ENCODE measurements at places on chromosomes 6 and 20.

GRCh38 chr6:150651808-150652470 is 52.3 kb downstream of the PLEKHG1 start:
- no peak for DNase-seq

GRCh38 chr6:135180542-135181332 is at the start of gene MYB:
MYB (plus strand) TSS chr6:135181308; CDS start chr6:135181514, 206 bp downstream.
- DNase-seq = no peak

DNA sequence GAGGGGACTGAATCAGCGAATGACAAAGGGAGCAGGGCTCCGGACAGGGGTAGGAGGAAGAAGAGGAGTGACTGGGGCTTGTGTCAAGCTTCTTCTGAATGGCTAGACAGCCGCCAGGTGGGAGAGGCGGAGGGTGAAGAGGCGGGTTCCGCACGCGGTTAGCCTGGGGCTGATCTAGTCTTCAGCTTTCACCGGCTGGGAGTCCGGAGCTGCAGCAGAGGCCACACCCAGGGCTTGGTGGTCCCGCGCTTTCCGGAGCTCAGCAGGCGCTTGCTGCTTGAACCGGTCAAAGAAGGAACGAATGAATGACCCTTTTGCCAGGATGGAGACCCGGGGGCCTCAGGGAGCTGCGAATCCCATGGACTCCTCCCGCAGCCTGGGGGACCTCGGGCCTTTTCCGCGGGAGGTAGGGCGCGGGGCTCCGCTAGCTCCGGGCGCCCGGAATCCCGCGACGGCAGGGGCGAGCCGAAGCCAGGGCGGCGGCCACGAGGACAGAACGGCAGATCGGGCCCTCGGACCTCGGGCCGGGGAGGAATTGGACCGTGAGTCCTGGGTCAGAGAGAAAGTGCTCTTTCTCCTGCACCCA is at the start of gene C6orf141:
TSS of gene C6orf141 (plus strand) at position 177 of the 586 bp plus-strand sequence. CDS start at position 302, 125 bp downstream.
- DNase-seq = no peak

DNA sequence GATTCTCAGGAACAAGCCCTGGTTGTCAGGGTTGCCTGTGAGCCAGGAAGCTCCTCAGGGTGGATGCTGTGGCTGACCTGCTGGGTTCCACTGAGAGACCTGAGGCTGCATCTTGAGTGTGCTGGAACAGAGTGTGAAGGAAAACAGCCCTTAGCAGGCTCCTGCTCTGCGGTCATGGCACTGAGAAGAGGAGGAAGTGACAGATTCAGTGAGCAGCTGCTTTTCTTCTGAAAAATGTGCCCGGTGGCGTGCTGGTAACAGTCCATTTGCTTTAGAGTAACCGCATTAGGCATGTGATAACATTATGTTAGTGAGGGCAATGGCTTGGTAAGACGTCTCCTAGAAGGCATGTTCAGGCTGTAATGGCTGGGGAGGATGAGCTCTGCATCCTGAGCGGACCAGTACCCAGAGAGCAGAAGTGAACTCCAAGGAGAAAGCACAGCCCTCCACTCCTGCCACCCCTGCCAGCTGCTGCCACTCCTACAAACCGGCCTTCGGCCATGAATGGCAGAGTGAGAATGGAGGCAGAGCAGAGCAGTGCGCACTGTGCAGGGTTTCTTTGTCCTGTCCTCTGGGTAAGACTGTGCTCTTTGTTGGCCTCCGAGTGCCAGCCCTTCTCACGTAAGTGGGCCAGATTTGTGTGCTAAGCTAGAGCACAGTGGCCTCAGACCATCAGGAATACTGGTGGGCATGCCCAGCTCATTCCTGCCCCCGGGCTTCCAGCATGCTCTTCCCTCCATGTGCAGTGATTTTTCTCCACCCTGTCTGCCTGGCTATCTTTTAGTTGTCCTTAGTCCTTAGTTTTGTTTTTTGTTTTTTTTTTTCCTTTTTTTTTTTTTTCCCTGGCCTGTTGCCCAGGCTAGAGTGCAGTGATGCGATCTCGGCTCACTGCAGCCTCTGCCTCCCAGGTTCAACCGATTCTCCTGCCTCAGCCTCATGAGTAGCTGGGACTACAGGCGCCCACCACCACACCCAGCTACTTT is 98.1 kb upstream of the VSTM2L start:
- no peak for DNase-seq

- DNase-seq = no peak
These were observed 39.1 kb upstream of the ARHGAP18 start for GRCh38 chr6:129748901-129749748.

DNA sequence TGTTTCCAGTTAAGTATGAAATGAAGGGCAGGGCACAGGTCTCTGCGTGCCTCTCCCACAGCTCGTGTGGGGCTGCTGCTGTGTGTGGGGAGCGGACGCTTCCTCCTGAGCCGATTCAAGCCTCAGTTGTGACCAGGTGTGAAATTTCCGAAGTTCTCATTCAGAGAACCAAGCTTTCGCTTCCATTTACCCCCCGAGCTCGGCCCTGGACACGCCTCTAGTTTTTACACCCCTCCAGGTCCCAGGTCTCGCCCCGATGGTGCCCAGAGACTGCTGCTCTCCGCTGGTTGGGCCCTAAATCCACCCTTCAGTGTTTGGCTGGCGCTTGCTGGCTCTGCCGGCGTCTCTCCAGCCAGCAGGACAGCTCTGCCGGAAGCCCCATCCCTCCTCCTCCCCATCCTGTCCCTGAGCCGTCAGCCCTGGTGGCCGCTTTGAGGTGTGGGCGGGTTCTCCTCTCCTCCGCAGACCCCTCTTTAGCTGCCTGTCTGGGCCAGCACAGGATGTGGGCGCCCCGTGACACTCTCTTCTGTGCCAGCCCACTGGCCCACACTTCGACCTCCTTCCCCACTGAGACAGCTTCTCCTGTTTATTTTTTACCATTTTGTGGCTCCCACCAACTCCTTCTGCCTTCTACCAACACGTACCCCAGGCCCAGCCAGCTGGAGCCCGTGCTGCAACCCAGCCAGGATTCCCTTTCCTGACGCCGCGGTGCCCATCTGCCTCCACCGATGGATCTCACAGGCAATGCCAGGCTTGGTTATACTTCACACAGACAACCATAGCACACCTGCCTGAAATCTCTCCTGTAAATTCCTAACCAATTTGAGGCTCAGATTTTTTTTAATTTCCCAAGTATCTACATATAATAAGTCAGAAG is 142.8 kb downstream of the DLL1 start:
- no peak for DNase-seq

GRCh38 chr20:20778676-20779075 is 66.2 kb upstream of the RALGAPA2 start:
- DNase-seq = no peak

DNA sequence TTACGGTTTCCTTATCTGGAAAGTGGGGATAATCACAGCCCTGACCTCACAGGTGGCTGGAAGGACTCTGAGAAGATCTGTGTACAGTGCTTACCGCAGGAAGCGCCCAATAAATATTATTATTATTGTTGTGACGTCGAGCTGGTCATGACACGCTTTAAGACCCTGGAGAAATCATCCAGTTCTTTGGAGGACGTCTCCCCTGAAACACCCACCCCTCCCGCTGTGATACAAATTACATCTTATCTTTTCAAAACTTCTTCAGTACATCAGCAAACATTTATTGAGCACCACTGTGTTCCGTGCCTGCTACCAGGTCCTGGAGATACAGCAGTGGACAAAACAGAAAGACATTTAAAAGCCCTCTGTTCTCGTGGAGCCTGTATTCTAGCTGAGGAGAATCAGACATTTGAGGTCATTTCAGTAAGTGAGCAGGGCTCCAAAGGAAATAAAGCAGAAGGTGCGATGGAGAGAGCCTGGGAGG is 118.7 kb downstream of the CEBPB start:
- DNase-seq = no peak

GRCh38 chr6:35919827-35920751 is 809 bp downstream of the SRPK1 start:
- peak; percentile 64 for DNase-seq

GRCh38 chr6:121652726-121653623 is 217.5 kb downstream of the GJA1 start:
- DNase-seq = peak; percentile 20
